Activated CD8-positive, alpha-beta memory T cell treated with anti-CD3 and anti-CD28 coated beads for 4 hours (primary cell): ENCODE measurements at places on chromosomes 4 and X.
A peak's percentile ranks its signal among the peaks of the same experiment; 100 is the strongest.

GRCh38 chrX:9557521-9557920, 92.7 kb downstream of the TBL1X start:
- DNase-seq = no peak

DNA sequence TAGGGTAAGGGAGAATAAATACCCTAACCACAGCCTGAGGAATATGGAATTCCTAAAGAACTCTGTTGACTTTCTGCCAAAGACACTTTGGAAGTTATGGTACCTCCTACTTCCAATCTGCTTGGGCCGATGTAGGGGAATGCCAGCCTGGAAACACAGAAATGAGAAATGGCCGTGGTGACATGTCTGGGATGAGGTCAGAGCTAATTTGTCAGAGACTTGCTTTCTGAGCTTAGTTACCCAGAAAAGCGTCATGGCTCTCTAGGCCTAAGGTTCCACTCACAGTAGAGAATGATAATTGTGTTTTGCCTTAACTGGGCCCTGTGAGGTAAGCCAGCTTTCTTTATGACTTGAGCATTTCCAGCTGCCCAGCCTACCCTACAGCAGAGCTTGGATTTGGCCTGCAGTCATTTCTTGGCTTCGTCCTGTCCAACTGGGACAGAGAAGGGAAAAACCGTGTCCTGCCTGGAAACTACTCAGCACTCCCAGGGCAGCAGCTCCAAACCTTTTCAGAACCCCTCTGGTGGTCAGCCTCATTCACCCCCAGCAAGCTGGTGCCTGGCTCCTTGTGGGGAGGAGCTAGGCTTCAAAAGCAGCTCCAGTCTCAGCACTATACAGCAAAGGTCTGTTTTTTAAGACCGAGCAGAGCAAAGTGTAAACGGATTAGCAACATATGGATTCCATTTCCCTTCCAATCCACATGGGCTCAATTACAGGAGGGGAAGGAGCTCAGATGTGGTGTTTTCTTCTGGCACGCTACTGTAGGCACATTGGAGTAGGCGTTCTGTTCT, 92.3 kb downstream of the RLIM start:
- no peak for DNase-seq

GRCh38 chr4:84058201-84058600, 440.9 kb downstream of the NKX6-1 start:
- DNase-seq = no peak

- DNase-seq = no peak
These were observed 15.3 kb downstream of the HOPX start for GRCh38 chr4:56665781-56666180.

DNA sequence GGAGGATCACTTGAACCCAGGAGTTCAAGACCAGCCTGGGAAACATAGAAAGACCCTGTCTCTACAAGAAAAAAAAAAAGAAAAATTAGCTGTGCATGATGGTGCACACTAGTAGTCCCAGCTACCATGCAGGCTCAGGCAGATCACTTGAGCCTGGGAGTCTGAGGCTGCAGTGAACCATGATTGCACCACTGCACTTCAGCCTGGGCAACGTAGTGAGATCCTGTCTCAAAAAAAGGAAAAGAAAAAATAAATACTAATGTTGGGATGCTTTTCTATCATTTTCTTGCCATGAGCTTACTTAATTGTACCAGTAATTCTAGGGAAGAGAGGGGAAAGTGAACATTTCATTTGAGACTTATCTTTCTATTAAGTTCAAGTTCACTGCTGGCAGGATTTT, 19.8 kb downstream of the DCUN1D4 start:
- DNase-seq = no peak

DNA sequence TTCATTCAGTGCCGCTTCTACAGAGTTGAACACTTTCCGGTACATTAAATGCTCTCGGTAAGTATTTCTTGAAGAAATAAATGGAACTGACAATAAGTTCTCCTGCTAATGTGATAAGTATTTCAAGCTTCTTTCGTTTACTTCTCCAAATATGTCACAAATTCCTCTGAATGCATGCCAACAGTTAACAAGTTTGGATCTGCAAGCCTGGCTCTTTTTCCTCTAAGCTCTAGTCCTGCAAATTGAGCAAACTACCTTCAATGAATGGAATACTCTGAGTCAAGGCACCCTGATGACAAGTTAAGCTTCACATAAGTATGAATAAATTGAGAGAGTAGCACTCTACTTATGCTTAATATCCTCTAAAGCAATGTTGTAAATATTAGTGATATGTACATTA, 403.6 kb downstream of the PDGFC start:
- DNase-seq = no peak

- no peak for DNase-seq
These were observed 125.2 kb upstream of the KLHL4 start for GRCh38 chrX:87392369-87392768.

DNA sequence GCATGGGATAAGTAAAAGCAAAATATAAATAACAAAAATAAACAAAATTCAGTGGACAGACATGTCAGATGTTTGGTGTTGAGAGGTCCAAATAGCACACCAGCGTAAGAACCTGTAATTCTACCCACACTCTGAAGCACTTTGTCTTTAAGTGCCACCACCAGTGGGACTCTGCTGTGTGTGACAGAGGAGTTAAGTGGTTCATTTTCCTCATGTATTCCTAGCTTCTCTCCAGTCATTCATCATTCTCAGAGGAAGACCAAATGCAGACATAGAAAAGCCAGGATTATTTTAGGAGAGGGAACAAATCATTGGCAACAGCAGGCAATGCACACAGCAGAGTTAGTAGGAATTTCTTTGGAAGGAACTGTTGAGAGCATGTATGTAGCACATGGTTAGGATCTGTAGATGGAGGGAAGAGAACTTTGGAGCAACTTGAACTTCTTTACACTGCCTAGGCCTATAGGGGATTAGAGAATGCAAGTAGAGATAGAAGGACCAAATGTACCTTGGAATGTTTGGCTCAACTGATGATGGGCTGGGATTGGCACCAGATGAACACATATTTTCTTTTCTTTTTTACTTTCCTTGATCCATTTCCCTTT, 43.0 kb upstream of the ARHGAP24 start:
- DNase-seq = no peak

DNA sequence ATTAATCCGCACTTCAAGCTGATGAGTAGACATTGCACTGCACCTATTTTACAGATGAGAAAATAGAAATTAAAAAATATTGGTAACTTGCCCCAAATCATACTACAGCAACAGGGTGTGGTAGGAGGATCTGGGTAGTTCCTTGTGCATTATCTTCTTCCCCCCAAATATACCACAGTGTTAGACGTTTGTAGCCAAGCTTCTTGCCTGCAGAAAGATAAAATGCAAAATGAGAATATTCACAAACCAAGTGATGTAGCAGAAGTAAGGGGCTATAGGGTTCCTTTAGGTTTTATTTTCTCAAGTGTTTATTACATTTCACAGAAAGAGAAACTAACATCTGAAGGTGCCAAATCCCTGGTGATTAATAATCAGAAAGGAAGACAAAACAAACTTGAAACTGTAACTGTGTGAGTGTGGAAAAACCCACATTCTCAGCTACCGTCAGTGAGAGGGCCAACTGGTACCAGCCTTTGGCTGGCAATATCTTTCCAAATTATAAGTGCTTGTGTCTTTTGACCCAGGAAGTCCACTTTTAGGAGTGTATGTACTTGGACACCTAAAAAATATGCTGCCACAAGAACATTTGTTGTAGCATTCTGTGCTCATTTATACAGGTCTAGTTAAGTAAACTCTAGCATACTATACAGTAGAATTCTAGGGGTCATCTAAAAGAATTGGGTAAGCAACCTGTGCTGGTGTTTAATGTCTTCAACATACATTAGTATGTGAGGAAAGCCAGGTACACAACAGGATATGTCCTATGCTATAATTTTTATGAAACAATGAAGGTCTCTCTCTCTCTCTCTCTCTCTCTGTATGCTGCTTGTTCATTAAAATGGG, 6.7 kb upstream of the CD38 start:
- no peak for DNase-seq

GRCh38 chr4:183266371-183266770, 53.7 kb downstream of the CLDN22 start:
- no peak for DNase-seq

- DNase-seq = no peak
These were observed 172.1 kb downstream of the AFF2 start for GRCh38 chrX:148672517-148672916.

- no peak for DNase-seq
These were observed 49.4 kb downstream of the ANXA3 start for GRCh38 chr4:78601013-78601412.

DNA sequence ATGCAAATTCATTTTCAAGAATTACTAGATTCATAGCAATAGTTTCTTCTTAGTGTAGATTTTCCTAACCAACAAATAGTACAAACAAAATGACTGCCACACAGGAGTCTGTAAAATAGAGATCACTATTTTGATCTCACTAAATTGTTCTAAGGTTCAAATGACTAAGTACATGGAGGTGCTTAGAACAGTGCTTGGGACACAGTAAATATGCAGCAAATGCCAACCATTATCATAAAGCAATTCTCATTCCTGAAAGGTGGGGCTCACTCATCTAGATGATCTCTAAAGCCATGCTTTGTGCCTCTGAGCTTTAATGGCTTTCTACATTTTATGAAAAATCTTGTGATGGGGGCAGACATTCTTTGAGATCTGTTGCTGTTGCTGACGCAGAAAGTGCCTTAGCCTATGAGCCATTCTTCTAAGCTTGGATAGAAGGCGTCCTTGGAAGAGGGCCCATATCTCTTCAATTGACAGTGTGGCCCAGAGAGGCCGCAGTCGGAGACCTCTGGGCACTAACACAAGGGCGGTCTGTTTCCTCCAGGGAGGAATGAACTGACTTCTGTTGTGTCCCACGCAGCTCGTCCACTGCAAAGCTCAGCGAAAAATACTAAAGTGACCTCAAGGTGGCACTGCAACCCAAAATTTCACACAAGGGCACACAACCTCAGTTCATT, 23.5 kb downstream of the TLR10 start:
- peak; percentile 38 for DNase-seq

DNA sequence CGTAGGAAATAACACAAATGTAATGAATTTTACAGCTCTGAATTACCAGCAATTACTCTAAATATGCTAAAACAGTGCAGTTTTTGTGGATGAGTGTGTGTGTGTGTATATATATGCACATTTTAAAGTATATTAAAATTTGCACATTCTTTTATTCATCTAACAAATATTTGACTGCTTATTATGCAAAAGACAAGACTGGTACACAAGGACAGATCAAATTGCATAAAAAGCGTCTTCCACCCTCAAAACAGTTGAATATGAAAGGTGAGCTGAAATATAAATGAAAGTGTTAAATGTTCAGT, 13.9 kb downstream of the ZAR1 start:
- DNase-seq = no peak

DNA sequence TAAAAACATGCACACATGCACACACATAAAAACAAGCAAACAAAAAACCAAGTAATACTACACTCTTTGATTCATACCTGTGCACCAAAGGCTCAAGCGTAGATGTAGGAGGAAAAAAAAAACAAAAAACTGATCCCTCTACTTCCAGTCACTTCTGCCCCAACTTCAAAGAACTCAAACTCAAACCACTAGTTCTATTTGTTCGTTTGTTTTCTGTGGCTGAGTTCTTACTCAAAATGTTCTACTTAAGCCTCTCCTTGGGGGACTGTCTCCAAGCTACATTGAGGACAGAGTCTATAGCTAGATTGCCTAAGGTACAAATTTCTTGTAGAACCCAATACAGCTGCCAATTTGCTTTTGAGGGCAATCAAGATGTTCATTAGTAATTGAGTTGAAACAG, 171.0 kb upstream of the ATOH1 start:
- DNase-seq = no peak

DNA sequence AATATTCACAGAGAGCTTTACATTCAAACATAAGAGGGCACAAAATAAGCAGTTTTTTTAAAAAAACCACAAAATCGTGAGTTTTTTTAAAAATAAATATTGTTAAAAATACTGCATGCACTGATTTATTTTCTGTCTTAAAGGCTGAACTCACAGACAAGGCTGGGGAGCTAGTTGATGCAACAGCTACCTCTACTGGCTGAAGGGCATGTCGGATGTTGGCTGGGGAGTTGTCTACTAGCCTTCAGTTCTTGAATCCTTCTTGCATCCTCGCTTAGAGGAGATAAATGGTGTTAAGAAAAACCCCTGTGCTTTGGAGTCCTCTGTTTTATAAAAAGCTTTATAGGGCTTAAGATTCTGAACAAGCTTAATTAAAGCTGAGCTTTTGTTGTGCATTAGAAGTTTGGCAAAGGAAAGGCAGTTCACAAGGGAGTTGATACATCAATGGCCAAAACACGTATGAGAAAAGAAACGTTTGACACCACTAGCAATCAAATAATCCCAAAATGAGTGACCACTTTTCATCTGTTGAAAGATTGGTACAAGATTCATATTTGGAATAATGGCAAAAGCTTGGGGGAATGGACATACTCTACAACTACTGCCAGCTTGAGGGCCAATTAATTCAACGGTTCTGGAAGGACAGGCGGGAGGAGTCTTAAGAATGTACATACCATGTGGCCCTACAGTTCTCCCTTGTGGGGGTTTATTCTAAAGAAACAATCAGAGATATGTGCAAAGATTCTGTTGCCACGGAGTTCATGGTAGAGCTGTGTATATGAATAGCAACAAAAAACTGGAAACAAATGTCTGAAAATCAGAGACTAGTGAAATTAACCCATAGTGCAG, 94.7 kb downstream of the SEL1L3 start:
- no peak for DNase-seq

DNA sequence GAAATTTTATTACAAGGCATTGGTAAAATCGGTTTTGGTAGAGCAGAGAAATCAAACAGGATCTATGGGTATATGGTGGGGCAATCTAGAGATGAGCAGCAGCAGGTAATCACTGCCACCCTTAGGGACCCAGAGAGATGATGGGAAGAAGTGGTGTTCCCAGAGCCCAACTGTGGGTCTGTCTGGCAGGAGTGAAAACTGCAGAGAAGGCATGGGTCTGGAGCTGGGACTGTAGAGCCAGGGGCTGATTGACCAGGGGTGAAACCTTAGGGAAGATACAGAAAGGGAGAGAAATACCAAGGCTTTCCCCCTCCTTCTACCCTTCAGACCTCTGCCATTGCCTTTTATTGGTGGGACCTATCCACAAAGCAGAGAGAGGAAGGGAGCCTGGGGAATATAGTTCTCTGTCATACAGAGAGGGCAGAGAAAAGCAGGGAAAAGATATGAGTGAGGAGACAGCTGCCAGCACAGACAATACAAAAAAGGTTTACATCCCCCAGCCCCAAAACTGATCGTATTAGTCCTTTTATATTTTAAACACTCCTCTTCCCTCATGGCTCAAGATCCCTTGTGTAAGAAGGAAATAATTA, 28.7 kb downstream of the PDLIM5 start:
- DNase-seq = no peak

DNA sequence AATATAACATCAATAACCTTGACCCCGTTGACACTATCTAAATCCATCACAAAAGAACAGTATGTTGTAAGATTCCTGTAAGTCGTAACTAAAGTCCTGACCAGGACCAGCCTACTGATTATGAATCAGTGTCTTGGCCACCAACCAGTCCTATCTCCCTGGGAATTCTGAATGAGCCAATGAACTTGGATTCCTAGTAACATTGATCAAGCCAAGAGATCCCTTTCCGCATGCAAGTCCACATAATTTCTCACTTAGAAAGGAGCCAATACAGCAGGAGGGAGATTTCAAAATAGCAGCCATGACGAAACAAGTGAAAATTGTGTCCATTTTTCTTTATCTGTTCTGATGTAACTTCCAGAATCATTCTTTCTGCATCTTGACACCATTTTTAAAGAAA, 9.5 kb downstream of the XPNPEP2 start:
- DNase-seq = no peak
